Activated CD4-positive, alpha-beta T cell treated with anti-CD3 and anti-CD28 coated beads for 4 hours (primary cell): ENCODE measurements at places on chromosomes 4 and X.

- no peak for DNase-seq
These were observed 625.6 kb upstream of the FAM241A start for GRCh38 chr4:111519683-111520082.

DNA sequence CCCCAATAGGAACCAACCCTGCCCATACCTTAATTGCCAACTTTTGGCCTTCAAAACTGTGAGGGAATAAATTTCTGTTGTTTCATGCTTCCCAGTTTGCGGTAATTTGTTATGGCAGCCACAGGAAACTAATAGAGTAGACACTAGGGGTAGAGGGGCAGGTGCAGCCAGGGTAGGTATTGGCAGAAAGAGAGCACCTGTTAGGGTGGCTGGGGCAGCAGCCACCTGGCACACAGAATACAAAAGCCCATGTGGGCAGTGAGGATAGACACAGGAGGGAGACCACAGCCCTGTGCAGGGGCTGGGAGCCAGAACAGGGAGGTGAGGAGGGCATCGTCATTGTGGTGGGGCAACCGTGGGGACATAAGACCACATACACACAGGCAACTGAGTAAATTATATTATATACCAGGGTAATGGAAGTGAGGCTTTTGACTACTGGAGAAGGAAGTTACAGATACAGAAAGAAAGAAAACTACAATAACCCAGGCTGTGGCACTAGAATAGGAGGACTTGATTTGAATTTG, 28.2 kb downstream of the IRF2 start:
- no peak for DNase-seq

- peak; percentile 1 for DNase-seq
These were observed 84.6 kb downstream of the THOC2 start for GRCh38 chrX:123648028-123648810.

GRCh38 chr4:85812776-85813175, 337.8 kb downstream of the ARHGAP24 start:
- no peak for DNase-seq
